ENCODE measurements at places on chromosomes 5 and 9.

DNA sequence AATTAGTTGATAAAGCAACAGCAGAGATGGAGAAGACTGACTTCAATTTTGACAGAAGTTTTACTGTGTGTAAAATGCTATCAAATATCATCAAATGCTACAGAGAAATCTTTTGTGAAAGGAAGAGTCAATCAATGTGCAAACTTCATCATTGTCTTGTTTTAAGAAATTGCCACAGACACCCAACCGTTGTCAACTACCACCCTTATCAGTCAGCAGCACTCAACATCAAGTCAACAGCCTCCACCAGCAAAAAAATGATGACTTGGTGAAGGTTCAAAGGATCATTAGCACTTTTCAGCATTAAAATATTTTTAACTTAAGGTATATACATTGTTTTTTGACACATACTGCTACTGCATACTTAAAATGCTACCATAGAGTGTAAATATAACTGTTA, 888.8 kb downstream of the CDH18 start:
- DNase-seq = no peak

GRCh38 chr9:90805006-90805996, 3.7 kb downstream of the SYK start:
- DNase-seq = no peak

DNA sequence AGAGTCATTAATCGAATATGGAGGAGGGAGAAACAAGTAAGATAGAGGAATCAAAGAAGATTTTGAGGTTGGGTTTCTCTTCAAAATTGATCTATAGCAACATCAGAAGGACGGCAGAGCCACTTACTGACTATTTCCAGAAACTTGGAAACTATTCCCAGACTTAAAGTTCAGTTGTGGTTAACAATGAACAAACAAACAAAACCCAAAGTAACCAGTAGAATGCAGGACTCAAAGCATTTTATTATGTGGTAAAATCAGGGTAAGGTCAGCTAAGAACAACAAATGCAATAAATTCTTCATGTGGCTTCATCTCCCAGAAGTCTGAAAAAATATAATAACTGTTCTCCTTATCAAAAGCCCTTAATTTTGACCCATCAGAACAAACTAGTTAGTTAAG, 54.9 kb upstream of the OSMR start:
- no peak for DNase-seq

- DNase-seq = peak; percentile 45
Measured at GRCh38 chr5:120062515-120062917, 401.6 kb upstream of the PRR16 start.

DNA sequence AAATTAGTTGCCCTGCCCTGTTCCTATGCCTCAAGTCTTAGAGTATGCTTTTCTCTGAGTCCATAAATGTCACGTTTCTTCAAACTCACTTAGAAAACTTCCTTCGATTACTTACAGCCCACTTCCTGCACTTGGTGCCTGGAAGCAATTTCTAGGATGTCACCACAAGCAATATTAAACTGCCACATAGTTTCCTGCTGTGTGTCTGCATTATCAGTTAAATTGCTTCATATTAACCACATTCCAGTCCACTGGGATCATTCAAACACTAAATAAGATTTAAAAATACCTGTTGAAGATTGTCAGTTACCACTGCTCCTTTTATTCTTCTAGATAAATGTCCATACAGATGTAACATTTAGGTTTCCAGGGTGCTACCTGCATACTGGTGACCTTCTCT, 4.1 kb downstream of the DENND1A start:
- DNase-seq = no peak

DNA sequence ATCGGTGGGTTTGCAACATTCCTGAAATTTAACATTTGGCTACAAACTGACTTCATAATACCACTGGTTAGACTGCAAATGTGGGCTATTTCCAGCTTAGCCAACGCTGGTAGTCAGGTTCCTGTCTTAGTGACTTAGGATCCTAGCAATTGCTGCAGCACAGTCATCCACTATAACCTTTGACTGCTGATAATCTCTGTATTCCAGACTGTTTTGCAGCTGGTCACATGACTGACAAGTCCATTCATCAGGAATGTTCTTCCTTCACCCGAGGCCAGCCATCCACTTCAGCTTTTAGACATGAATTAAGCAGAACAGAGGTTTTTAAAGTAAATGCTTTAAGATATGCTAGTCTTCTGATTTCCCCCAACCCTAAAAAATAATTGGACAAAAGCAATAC, 425.9 kb upstream of the MPDZ start:
- no peak for DNase-seq

DNA sequence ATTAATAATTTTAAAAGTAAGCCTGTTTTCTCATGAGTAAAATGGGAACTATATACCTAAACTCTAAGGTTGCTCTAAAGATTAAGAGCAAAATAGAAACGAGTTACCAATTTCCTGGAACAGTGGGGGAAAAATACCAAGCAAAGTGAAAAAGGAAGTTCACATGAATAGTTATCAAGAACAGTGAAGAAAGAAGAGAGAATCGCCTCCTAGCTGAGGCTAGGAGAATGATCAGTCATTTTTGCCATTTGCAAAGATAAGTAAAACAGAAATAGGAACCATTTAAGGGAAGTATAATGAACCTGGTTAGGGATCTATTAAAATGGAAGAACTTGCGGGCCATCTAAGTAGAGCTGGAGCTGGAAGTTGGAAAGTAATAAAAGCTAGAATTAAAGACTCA, 50.7 kb downstream of the P4HA2 start:
- no peak for DNase-seq

DNA sequence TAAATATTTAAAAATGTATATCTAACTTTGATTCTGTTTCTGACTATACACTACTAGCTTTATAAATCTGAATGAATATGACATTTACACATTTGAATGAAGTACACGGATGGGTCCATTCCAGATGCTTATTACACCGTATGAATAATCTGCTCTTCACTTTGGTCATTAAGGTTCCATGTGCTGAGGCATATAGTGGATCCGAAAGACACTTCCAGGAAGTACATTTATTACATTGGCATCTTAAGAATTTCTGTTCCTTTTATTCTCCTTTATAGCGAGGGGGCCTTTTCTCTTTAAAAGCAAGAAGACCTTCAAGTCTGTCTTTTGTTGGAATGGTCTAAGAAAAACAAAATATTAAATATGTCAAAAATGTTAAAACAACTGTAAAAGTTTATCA, 147.6 kb downstream of the AUH start:
- no peak for DNase-seq

DNA sequence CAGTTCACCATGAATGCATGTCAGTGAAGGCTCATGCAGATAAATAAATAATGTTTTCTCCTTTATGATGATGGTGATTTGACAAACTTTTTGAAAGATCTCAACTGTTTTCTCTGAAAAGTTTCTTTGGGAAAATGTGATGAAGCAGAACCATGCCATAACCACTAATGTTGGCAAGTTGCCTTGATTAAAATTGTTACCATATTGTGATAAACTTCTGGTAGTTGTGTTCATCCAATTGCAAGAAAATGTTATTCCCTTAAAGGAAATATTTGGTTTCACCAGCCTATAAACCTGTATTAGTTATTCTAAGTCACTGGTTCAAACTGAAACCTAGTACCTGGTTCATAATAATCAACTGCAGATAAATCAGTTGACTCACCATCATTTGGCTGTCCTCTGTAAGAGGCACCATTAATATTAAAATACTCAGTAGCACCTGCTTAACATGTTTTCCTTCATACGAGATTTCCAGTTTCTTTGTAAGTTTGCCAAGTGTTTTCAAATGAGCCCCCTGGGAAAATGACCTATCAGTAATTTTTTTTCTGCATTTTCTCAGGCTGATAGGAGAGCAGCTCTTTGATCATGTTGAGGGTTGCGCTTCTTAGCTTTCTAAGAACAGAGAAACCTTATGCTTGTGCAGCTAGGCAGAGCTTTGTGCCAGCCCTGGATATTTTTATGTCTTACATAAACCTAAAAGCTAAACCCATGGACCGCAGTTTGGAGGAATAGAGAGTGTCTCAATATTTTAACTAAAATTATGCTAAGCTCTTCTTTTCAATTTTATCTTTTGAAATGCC, 88.0 kb downstream of the LURAP1L start:
- DNase-seq = peak; percentile 35

GRCh38 chr9:87422999-87423398, 74.7 kb upstream of the DAPK1 start:
- no peak for DNase-seq

DNA sequence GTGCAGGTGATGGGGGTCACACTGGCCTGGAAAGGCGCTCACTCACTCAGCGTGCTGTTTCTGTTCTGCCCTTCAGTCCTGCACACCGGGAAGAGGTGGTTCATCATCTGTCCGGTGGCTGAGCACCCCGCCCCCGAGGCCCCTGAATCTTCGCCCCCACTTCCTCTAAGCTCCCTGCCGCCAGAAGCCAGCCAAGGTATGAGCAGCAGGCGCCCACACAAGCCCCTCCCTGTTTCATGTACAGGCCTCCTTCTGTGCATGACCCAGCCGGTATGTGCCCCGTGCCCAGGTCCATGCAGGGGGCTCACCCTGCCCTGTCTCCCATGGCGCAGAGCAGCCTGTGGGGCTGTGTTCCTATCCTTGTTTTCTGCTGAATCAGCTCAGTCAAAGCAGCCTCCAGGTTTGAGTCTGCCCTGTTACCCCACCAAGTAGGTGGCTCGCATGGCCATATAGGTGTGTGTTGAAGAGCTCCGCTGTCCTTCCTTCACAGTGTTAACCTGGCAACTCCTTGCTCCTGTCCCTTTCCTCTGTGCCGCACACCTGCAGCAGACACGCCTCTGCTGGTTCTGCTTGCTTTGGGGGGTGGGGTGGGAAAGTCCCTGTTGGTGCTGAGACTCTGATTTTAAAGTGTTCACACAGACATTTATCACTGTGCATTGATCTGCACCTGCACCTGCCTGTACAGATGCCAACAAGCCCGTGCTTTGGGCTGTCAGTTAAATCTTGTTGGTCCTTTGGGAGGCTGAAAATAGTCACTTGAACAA, 84.8 kb downstream of the WNK2 start:
- DNase-seq = no peak

DNA sequence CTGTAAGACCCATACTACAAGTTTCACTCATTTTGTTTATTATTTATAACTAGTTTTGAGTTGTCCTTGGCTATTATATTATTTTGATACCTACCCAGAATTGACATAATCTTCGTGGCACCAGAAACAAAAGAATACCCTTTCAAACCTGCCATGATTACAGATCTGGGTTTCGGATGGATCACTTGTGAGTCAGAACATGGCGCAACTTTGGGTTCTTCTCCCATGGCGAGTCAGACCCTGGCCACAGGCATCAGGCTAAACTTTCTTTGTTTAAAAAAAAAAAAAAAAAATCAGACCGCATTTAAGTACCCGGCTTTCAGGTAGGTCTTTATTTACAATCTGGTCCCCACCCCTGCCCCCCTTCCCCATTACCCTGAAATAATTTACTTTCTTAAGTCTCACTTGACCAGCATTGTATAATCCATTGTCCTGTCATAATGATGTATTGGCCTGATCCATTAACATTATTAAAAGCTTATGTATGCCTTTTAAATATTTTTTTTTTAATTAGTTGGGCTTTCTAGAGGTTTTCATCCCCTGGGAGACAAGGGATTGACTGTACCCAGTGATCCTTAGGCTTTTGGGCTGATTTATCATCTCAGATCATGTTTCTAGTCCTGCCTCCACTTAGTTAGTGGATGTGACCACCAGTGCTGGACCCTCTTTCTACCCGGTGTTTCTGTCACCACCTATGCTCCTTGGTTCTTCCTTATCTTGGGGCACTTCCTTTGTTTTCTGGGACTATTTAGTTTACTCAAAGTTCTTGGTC, 43.9 kb downstream of the F2RL2 start:
- DNase-seq = no peak

DNA sequence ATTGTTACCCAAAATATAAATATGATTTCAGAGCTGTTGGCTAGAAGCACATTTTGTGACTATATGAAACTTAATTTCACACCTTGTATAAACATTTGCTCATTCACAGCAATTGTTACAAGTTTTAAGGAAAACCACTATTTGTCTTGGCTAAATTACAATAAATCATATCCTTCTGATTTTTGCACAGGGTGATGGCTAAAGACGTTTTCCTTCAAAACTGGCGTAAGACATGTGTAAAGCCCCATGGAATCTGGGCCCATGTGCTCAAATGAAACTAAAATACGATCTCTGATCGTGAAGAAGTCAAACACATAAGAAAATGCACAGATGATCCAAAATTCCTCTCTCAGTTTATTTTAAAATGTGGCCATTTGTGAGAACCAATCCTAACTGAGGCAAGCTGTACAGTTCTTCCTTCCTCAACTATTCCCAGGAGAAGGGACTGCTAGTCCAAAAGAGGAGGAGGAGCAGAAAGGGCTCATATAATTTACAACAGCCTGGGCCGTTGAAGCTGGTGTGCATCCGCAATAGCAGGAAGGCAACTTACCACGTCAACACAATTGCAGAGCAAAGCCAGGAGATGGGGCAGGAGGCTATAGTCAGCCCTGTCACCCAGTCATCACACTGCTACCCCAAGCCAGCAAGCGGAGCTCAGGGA, 98.4 kb downstream of the MED27 start:
- no peak for DNase-seq

- no peak for DNase-seq
Measured at GRCh38 chr5:9452181-9452580, 93.7 kb downstream of the SEMA5A start.

DNA sequence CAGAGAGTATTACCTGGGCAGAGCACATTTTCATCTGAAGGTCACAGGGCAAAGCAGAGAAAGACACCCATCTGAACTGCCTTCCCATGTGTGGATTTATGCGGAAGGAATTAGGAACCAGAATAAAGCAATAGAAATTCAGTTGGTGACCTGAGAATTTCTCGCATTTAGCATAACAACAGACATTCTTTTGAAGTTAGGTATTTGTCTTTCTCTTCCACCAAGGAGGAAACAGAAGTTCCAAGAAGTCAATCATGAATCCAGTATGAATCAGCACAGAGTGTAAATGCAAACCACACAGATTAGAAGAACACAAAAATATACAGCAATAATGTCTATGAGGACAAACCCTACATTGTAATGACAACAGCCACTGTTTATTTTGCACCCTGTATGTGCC, 515.2 kb upstream of the BRINP1 start:
- DNase-seq = no peak

DNA sequence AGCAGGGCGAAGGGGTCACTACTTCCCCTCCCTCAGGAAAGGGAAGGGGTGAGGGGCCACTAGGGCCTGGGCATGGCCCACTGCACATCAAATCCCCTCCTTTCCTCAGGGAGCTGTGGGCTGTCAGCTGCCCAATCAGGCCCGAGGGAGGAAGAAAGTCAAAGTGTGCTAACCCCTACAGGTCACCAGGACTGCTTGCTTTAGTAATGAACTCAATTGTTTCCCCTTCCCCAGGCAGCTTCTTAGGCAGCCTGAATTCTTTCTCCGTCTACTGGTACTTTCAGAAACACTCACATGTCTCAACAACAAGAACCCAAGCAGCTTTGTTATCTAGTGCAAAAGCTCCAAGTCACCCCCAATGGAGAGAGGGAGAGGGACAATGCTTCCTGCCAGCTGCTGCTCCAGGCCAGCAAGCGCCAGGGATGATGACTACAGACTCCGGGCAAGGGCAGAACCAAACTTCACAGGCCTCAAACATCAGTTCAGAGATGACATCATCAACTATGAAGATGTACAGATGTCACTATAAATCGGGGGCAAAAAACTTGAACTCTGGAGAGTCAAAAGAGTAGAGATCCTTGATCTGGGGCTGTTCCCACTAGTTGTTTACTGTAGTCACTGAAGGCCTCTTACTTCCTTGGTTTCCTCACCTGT, 100.7 kb downstream of the SLIT3 start:
- no peak for DNase-seq
